T47D (cell line): ENCODE measurements at places on chromosomes 1 and 21.

DNA sequence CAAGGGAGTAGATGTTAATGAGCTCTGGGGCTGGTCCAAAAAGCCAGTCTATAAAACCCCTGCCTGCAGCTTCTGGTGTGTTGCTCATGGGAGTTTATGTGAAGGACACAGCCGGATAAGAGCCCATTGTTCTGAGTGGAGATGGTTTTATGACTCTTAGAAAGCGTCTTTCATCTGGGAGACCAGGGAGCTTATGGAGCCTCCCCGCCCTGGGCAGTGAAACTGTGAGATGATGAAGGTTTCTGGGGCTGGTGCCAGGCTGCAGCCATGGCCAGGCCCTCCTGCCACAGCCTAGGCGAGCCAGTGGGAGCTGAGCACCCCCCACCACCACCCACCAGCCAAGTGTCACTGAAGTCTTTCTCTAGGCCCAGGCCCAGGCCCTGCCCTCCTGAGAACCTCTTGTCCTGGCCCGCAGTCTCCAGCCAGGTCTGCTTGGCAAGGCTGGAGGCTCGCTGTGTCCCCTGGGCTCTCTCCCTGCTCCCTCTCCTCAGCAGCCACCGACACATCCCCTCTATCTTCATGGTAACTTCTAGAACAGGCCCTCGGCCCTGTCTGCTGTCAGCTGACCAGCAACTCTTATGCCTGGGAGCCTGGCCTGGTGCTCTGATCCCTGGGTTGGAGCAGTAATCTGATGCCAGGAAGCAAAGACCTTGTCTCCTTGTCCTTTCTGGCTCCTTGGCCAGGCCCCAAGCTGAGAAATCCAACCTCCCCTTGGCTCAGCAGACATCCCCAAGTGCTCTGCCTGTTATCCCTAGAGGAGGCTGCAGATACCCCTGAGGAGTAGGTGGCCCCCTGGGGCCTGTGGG lies 7.6 kb upstream of the ARHGEF10L start:
- no peak for DNase-seq

DNA sequence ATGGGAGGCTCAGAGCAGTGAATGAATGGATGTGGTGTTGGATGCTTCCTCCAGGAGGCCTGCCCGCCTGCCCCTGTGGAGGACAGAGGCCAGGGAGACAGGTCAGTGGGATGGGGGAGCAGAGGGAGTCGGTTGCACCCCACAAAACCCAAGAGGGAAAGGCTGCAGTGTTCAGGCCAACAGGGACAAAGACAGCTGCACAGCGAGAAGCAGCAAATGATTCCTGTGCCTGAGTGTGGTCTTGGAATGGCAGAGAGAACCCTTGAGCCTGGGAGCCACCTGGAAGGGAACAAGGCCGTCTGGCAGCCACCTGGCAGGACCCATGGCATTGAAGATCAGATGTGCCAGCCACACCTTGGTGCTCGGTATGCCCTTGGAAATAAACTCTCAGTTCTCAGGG lies 8.1 kb downstream of the TFF3 start:
- DNase-seq: no peak

GRCh38 chr1:212587016-212587887 lies 21.3 kb upstream of the ATF3 start:
- DNase-seq: no peak

DNA sequence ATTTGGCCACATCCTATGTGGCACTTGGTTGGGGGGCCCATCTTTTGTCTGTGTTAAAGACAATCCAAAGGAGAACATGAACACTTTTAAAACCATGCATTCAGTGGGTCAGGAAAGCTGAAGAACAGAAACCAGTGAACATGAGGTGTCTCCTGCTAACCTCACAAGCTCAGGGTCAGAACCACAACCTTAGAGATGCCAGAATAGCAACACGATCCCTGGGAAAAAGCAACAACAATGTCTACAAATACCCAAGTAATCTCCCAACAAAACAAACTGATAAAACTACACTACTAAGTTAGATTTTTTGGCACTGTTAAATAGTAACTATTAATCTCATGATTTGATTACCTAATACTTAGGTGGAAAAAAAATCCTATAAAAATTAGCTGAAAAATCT lies 34.1 kb upstream of the GNG4 start:
- DNase-seq: no peak

- peak; percentile 84 for DNase-seq
These were observed 6.4 kb downstream of the RHOC start for GRCh38 chr1:112700290-112701226.

DNA sequence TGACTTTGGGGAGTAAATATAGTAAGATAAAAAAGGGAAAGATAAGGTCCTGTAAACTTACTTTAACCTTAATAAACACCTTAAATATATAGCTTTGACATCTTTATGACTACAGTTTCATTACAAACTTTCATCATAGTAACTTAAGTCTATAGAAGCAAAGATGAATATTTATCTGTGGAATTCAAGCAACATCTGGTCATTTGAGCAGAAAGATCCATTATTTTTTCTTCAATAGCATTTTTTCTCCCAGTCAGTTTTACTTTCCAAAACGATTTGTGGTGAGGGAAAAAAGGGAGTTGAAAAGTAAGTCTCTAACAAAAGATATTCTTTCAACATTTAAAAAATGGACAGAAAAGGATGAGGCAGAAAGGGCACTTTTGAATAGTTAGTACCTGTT lies 69.0 kb downstream of the HMCN1 start:
- DNase-seq: no peak

- DNase-seq: no peak
These were observed 1.2 kb downstream of the ELOVL1 start for GRCh38 chr1:43366601-43367025.
